ENCODE measurements at places on chromosomes 2 and 18. TPM values are rescaled to one million over a fixed set of nuclear protein-coding genes. Genes with fewer than 3 reads are reported as not detected.
A peak's percentile ranks its signal among the peaks of the same experiment; 100 is the strongest.

The HOXD9 gene
- polyA plus RNA-seq = not detected

The CABYR gene
- polyA plus RNA-seq = not detected

The IL1RL2 gene
- not detected for polyA plus RNA-seq

The SLC9A4 gene
- polyA plus RNA-seq = not detected

The PASK gene
- polyA plus RNA-seq = 4.3 TPM

- peaks cover 4% of the 10 kb centered on the region for H3K4me1 ChIP-seq
- DNase-seq = peak; percentile 63
- H3K27me3 ChIP-seq = no peaks in the 10 kb centered on the region
- H3K27ac ChIP-seq = no peak overlapping the region
- H3K4me3 ChIP-seq = no peak overlapping the region
Observed at GRCh38 chr18:79378536-79379250, 17.0 kb upstream of the NFATC1 start.

DNA sequence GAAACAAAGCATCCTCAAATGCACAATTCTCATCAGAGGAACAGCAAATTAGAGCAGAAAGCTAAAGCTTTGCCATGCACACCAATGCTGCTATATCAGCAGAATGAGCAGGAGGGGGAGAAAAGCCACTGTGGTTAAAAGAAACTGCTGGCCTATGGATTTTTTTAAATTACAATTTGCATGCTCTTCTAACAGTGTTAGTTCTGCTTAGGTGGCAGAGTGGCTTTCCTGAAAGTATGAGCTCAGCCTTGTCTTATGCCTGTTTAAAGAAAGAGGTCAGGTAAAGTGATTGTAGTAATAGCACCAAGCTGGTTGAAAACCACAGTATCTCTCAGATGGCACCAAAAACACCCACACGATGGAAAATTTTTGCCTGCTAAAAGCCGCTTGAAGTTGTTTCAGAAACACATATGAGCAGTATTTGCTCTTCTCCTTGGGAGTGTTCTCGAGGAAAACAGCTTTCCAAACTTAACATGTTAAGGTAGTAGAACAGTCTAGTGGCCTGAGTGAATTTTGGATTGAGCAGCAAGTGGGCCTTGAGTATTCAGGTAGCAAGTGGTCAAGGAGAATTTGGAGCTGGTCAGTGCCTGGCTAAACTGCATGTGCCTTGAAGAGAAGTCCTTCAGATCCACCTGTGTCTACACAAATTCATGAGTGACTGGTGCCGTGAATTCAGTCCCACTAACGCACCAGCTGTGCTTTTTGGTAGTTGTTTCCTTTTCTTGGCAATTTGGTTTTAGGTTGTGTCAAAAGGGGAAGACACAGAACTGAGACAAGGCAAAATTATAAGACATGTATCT is 19.6 kb upstream of the NDUFV2 start:
- no peak overlapping the region for H3K4me3 ChIP-seq
- H3K4me1 ChIP-seq = peaks cover 34% of the 10 kb centered on the region
- no peaks in the 10 kb centered on the region for H3K36me3 ChIP-seq
- peaks cover 3% of the 10 kb centered on the region for H3K27me3 ChIP-seq

GRCh38 chr2:67631483-67631882 is 234.3 kb downstream of the ETAA1 start:
- no peaks in the 10 kb centered on the region for H3K27me3 ChIP-seq
- H3K27ac ChIP-seq = no peak overlapping the region
- no peaks in the 10 kb centered on the region for H3K36me3 ChIP-seq

- no peak overlapping the region for H3K4me3 ChIP-seq
- H3K4me1 ChIP-seq = no peaks in the 10 kb centered on the region
- H3K36me3 ChIP-seq = peaks cover 7% of the 10 kb centered on the region
- DNase-seq = no peak
- H3K27ac ChIP-seq = no peak overlapping the region
Observed at GRCh38 chr2:168748461-168748860, 54.0 kb upstream of the NOSTRIN start.

- peaks cover 67% of the 10 kb centered on the region for H3K4me1 ChIP-seq
- no peaks in the 10 kb centered on the region for H3K36me3 ChIP-seq
- peak; percentile 99 for DNase-seq
- H3K27ac ChIP-seq = peak overlapping the region; percentile 47
- H3K27me3 ChIP-seq = peaks cover 19% of the 10 kb centered on the region
- H3K4me3 ChIP-seq = peak overlapping the region; percentile 0
Observed at GRCh38 chr2:236871500-236872001, 214.1 kb upstream of the COPS8 start.

DNA sequence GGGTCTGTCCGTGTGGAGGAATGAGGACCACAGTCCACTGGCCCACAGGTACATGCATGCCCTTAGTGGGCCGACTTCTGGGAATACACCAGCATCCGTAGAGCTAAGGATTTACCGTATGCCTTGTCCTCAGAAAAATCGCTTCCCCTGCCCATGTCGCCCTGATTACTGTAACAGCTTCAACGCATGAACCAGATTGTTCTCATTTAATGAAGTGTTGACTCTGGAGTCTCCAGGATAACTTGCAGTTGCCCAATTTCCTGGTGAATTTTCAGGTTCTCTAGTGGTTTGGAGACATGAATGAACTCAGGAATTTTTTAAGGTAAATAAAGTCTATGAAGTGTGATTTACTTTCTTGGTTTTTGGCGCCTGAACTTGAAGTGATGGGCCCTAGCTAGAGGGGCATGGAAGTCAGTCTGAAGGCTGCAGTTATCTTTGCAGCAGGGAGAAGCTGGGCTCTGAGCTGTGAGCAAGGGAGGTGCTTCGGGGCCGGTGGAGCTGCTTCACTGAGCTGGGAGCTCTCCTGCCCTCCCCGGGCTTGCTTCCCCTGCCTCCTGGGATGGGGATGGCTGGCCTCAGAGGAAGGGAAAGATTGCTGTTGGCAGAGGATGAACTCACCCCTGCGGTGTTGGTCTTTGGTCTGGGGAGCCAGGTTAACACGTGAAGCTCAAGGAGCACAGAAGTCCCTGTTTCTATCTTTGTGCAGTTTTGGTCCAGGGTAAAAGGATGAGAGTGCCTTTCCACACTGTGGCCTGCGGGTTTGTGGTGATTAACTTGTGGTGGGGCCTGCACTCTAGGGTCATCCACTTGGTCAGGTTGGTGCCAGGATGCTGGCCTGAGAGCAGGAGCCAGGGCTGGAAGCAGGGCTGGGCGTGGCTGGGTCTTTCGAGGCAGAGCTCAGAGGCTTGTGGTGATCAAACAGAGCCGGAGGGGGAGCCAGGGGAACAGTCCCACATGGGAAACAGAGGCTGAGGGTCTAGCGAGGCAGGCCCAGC is 28.1 kb downstream of the TCF7L1 start:
- H3K27ac ChIP-seq = no peak overlapping the region
- DNase-seq = no peak

DNA sequence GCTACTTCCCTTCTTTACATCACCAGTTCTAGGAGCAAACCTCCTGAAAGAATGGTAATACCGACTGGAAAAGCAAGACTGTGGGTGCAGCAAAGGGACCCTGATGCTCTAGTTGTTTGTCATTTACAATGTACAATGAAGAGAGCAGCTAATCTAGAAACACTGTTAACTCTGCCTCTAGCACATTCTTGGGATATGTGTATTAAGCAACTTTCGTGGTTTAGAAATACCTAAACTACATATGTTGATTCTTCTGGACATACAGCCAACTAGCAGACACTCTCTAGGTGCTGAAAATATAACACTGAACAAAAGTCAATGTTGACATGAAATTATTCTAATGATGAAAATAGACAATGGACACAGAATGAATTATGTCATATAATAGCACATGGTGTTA is 440.3 kb upstream of the MC4R start:
- H3K4me3 ChIP-seq = no peak overlapping the region
- H3K27ac ChIP-seq = no peak overlapping the region
- no peaks in the 10 kb centered on the region for H3K27me3 ChIP-seq
- no peaks in the 10 kb centered on the region for H3K4me1 ChIP-seq
- DNase-seq = no peak
- H3K36me3 ChIP-seq = no peaks in the 10 kb centered on the region

DNA sequence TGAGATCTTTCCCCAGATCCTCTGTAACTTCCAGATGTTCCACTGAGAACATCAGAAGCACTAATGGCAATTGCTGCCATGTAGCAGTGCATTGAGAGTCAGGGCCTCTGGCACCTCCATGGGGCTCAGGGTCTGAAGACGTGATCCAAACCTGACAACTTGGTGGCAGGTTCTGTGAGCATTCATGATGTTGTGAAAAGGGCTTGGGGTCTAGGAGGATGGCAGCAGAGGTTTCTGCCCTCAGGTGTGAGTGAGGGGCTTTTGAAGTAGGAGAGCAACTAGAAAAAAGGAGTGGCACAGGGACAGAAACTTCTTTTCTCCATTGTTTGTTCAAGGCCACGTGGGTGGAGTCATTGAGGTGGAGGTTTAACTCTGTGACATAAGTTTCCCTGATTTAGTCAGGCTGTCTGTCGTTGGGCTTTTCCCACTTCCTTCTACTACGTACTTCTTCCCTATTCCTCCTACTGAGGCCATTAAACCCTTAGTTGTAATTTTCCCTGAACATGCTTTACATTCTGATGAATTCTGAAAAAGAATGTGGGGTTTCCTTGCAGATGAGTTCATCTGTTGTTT is 13.1 kb downstream of the CFLAR start:
- H3K36me3 ChIP-seq = peaks cover 22% of the 10 kb centered on the region
- H3K27ac ChIP-seq = peak overlapping the region; percentile 85
- peak overlapping the region; percentile 64 for H3K4me3 ChIP-seq
- no peaks in the 10 kb centered on the region for H3K27me3 ChIP-seq
- peak; percentile 72 for DNase-seq

GRCh38 chr2:88254437-88255091 is 84.4 kb downstream of the THNSL2 start:
- DNase-seq = no peak
- no peaks in the 10 kb centered on the region for H3K27me3 ChIP-seq
- no peak overlapping the region for H3K4me3 ChIP-seq
- no peaks in the 10 kb centered on the region for H3K36me3 ChIP-seq

DNA sequence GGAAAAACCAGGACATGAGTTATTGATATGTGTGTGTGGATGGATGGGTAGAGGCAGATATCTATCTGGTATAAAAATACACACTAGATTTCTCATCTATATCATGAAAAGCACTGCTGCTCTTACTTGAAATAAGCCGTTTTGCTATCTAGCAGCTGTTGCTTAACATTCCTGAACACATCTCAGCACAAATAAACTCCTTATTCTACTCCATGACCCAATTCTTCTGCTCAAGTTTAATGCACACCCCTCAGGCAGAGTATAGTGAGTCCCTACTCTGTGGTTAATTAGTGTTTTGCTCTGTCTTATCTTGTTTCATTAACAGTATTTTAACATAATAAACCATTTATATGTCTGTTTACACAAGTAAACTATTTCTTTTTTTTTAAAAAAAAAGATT is 134.2 kb downstream of the CBLN2 start:
- no peak overlapping the region for H3K4me3 ChIP-seq
- no peaks in the 10 kb centered on the region for H3K4me1 ChIP-seq
- DNase-seq = no peak

- H3K27me3 ChIP-seq = peaks cover 56% of the 10 kb centered on the region
- no peak overlapping the region for H3K4me3 ChIP-seq
- no peaks in the 10 kb centered on the region for H3K36me3 ChIP-seq
- H3K27ac ChIP-seq = no peak overlapping the region
- no peak for DNase-seq
Observed at GRCh38 chr2:232416521-232417470, 10.2 kb downstream of the ALPG start.

DNA sequence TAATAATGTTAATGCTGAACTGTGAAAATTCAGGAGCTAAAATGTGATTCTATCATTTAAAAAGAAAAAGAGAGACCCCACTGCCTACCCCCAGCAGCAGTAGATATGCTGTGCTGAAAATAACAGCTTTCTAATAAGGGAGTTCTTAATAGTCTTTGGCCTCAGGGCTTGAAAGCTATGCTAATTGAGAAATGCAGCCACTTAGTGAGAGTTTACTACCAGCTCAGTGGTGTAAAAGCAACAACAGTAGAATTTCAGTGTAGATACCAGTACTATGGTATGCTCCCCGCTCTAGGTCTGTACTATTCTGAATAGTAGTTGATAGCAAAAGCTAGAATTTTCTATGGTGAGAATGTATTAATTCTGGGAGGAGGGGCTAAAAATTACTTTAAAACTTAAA is 303.1 kb upstream of the VWC2L start:
- DNase-seq = no peak
- no peak overlapping the region for H3K4me3 ChIP-seq
- no peak overlapping the region for H3K27ac ChIP-seq
- H3K36me3 ChIP-seq = no peaks in the 10 kb centered on the region
- H3K4me1 ChIP-seq = no peaks in the 10 kb centered on the region
- no peaks in the 10 kb centered on the region for H3K27me3 ChIP-seq

Measured in CD14-positive monocyte (primary cell).